Activated gamma-delta T cell (primary cell): ENCODE measurements at places on chromosomes 6 and 20.

DNA sequence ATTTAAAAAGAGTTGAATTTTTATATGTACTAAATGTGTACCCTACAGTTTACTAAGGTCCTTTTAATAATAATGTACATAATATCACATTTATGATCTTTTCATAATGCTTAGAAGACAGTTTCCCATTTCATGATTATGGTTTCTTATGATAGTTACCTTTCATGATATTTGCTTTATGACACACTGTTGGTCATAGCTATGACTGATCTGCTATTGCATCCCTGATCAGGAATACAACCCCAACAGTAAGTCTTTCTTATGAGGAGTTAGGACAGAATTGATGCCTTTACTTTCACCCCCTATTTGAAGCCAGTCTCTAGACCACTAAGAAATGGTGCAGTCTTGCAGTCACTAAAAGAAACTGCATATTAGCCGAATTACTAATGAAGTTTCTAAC lies 31.0 kb downstream of the LCA5 start:
- DNase-seq: no peak

DNA sequence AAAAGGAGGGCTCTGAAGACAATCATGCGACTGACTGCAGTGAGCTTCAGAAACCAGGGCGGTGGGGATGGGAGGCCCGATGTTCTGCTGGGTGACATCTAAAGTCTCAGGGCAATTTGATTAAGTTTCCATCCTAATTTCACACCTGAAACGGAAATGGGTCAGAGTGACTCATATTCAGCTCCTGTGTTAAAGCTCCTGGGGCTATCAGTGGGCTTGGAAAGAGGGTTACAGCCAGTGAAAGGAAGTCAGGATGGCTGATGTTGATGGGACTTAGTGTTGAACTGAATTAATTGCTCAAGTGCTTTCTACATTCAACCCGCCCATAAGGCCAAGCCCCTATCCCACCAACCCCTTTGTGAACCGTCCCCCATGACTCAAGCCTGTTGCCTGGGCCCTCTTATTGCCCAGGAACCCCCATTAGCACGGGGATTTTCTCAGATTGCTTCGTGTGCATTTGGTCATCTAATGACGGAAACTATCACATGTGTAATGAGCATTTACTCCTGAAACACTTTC lies 47.1 kb upstream of the TBC1D7 start:
- no peak for DNase-seq

DNA sequence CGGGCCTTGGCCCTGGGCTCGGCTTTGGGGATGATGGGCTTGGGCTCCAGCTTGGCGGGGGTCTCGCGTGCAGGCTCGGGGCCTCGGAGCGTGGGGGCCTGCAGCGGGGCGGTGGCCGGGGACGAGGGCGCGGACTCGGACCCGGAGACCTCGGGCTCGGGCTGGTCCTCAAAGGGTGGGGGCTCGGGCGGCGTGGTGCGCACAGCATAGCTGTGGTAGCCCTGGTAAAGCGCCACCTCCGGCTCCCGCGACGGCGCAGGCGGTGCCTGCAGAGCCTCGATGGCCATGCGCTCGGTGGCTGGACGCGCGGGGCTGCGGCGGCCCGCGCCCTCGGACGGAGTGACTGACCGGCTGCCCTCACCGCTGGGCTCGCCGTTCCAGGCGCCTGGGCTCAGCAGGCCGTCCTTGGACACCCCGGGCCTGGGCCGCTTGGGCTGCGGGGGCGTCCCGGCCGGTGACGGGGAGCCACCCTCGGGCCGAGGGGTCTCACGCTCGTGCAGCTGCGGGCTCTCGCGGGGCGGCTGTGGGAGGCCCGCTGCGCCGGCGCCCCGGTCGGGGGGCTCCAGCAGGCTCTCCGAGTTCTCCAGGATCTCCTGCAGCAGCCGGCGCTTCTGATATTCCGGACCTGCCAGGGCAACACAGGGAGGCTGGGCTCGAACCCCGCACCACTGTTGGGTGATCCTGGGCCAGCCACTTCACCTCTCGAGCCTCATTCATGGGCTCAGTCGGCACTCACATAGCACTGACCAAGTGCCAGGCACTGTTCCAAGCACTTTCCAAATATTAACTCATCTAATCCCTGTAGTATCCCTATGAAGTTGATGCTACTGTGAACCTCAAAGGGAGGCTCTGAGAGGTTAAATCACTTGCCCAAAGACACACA lies 71.0 kb downstream of the JPH2 start:
- no peak for DNase-seq

- DNase-seq: no peak
Observed at GRCh38 chr6:21596949-21597682, 3.6 kb downstream of the SOX4 start.

- DNase-seq: no peak
Observed at GRCh38 chr6:137910424-137910834, 43.4 kb downstream of the TNFAIP3 start.

- no peak for DNase-seq
Observed at GRCh38 chr6:39225946-39226437, 3.3 kb downstream of the KCNK5 start.

DNA sequence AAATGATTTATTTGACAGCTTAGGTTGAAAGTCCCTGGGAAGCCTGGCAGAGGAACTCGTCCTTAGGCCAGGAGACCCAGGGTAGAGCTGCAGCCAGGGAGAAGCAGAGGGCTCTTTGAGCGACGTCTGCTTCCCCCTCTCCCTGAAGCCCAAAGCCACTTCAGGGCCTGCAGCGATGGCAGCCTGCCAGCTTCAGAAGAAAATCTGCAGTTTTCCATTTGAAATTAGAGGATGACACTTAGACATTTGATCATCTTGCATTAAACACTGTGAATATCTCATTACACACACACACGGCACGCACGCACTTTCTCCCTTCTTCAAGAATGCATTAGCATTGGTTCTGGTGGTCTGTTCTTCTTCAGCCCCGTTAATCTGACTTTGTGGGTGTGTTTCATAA lies 96.5 kb downstream of the PLEKHG1 start:
- no peak for DNase-seq

- DNase-seq: no peak
Observed at GRCh38 chr20:41165001-41165882, 27.9 kb downstream of the PLCG1 start.

- no peak for DNase-seq
Observed at GRCh38 chr6:14434916-14435690, 317.5 kb downstream of the CD83 start.

- no peak for DNase-seq
Observed at GRCh38 chr6:163527291-163527690, 112.8 kb downstream of the QKI start.

GRCh38 chr6:23145781-23146180 lies 576.4 kb downstream of the HDGFL1 start:
- no peak for DNase-seq

- DNase-seq: no peak
Observed at GRCh38 chr6:13733178-13733887, 21.7 kb upstream of the RANBP9 start.

GRCh38 chr6:157236040-157236725 lies 87.1 kb downstream of the TMEM242 start:
- no peak for DNase-seq

GRCh38 chr20:31979713-31980426 lies 11.9 kb downstream of the XKR7 start:
- DNase-seq: no peak

DNA sequence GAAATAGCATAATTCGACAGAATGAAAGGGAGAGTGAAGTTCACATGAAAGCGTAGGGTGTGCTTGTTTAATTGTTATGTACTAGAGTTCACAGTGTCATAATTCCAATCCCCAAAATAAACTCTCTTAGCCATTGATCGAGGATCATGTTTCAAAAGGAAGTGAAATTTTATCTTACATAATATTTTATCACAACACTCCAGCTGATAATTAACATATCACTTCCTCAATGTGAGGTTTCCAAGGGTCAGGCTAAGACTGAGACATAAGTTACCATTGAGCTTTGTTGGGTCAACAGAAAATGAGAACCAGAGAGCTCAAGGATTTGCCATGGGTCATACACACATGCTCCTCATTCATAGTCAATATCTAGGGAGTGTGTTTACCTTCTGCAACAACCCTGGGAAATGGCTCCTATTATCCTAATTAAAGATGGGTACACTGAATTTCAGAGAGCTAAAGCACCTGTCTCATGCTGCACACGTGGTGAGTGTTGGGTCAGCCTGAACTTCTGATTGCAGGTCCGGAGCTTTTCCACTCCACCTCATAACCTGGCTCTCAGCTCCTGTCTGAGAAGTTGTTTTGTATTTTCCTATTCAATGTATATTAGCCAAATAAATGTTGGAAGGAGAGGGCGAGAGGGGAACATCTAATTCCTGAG lies 3.0 kb downstream of the GSTA2 start:
- DNase-seq: no peak

DNA sequence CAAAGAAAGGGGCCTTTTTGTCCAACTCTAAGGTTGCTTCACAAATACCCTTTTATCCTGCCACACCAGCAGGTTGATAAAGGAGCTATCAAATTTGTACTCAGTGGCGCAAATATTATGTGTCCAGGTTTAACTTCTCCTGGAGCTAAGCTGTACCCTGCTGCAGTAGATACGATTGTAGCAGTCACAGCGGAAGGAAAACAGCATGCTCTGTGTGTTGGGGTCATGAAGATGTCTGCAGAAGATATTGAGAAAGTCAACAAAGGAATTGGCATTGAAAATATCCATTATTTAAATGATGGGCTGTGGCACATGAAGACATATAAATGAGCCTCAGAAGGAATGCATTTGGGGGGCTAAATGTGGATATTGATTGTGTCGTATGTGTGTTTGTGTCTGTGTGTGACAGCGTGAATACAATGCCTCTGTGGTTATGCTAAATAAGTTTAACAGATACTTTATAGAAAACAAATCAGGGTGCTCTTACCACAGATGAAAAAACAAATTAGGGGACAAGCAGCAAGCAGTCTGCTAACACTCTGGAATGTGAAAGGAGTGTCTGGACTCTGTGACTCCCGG lies 33.6 kb downstream of the HM13 start:
- no peak for DNase-seq

DNA sequence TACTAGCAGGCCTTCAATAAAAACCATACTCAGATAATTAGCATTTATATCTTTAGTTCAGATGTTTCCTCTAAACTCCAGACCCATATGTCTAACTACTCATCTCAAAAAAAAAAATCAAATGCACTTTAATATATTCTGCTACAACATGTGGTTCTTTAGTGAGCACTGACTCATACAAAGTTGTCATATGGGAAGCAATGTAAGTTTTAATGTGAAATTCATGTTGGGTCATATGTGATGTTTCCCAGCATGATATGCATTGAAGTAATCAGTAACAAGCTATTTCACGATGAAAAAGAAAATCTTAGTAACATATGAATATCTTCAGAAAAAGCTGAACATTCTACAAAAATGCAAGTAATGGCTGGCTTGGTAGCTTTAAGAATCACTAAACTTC lies 859.7 kb upstream of the ADGRB3 start:
- DNase-seq: no peak

DNA sequence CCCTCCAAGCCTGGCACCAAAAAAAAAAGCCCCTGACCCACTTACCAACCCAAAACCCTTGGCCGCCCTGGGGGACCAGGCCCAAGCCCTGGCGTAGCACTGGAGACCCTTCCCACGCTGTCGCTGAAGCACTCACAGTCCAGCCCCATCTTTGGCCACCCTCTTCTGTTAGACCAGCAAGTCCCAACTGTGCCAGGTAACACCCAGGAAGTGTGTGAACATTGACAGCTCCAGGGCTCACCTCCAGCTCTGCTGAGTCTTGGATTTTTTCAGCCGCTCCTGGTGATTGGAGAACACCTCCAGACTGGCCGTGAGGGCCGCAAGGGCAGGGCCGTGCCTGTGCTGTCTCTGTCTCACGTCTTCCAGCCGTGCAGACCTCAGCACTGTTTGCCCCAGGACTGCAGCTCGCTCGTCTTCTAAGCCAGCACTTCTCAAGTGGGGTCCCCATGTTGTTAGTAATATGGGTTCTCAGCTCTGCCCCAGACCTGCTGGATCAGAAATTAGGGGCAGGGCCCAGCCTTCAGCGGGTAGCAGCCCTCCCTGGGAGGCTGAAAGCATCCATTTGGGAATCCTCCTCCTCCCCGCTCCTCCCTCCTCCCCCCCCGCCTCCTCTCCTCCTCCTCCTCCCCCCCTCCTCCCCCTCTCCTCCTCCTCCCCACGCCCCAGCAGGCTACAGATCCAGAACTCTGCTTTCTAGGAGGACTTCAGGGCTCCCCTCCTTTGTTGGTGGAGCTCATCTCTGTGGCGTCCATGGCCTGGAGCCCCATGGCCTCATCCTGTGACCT lies 18.1 kb downstream of the NPEPL1 start:
- DNase-seq: no peak

GRCh38 chr20:34644345-34644744 lies 32.5 kb downstream of the PIGU start:
- no peak for DNase-seq

GRCh38 chr6:31907158-31907813 lies 5.4 kb upstream of the ZBTB12 start:
- no peak for DNase-seq

GRCh38 chr6:157267109-157267611 lies 56.2 kb downstream of the TMEM242 start:
- no peak for DNase-seq

- no peak for DNase-seq
Observed at GRCh38 chr6:15441215-15441868, 195.5 kb downstream of the JARID2 start.

DNA sequence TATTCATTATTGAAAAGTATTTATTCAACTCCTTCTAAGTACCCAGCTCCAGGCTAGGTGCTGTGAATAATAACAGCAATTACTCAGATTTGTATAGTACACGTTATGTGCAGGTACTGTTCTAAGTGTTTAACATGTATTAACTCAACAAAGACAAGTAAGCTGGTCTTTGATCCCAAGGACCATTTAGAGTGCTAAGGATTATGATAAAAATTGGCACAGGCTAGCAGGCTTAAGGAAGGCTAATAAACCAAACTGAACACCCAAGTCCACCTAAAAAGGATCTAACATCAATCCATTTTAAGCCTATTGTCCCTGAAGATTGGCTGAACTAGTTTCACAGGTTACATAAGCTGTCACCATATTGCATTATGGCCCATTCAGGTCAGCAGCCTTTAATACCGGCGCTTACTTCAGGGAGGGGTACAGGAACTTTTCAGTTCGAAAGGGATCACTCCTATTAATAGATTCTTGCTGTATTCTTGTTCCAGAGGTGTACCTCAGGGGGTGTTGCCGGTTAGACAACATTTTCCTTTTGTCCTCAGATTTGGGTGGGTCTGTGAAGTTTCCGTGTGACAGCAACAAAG lies 99.0 kb upstream of the GMDS start:
- DNase-seq: no peak

DNA sequence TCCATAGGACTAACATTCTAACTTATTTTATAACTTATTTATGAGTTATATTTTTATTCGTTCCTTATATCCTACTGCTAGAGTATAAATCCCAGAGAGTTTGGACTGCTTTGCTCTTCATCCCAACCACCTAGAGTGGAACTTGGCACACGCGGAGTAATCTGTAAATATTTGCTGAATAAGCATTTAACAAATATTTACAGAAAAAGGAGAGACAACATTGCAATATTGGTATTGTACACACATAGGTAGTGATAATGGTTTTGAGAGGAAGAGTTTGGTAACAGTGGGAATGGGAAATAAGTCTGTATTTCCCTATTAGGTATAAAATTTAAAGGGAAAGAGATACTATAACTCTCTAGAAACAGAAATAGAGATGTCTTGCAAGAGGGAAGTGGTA lies 634.8 kb upstream of the CITED2 start:
- DNase-seq: no peak
